Left renal pelvis (tissue), 4 donors: ENCODE measurements at places on chromosomes 4 and X. TPM values are rescaled to one million over a fixed set of nuclear protein-coding genes. Genes with fewer than 3 reads are reported as not detected.

DNA sequence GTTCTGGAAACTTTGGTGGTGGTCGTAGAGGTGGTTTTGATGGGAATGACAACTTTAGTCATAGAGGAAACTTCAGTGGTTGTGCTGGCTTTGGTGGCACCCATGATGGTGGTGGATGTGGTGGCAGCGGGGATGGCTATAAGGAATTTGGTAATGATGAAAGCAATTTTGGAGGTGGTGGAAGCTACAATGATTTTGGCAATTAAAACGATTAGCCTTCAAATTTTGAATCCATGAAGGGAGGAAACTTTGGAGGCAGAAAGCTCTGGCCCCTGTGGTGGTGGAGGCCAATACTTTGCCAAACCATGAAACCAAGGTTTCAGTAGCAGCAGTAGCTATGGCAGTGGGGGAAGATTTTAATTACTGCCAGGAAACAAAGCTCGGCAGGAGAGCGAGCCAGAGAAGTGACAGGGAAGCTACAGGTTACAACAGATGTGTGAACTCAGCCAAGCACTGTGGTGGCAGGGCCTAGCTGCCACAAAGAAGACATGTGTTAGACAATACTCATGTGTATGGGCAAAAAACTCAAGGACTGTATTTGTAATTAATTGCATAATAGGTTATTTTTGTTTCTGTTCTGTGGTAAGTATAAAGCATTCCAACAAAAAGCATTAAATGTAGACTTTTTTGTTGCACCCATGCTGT lies 23.2 kb upstream of the SOD3 start:
- DNase-seq: no peak

DNA sequence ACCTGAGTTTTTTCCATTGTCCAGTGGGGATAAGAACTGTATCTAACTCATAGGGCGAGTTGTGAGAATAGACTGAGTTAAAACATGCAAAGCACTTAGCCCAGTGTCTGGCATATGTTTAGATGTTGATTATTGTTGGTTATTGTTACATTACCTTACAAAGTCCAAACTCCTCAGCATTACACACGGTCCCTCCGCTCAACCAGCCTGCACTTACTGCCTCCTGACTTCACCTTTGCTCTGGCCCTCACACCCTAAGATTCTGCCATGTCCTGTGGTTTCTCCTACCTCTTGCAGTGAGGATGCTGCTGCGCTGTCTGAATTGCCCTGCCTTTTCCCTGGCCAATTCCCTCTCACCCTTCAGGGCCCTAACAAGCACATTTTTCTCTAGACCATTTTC lies 302.2 kb upstream of the GALNT7 start:
- DNase-seq: no peak

GRCh38 chrX:20412871-20413486 lies 146.3 kb upstream of the RPS6KA3 start:
- no peak for DNase-seq

DNA sequence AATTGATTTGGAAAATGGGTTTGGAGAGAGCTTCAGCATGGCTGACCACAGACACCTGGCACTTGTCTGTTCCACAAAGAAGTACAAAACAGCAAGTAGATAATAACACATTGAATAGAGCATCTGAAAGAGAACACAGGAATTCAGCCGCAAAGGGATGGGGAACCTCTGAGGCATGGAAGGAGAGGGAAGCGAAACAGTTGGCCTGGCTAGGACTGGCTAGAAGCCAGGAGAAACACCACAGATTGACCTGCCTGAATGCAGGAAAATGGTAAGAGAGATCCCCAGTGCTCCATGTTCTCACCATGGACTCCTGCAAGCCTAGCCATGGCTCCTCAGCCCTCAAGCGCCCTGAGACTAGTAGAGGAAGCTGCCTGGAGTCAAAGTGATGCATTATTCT lies 169.7 kb upstream of the SH3RF1 start:
- no peak for DNase-seq

GRCh38 chrX:136714626-136715599 lies 65.8 kb downstream of the ARHGEF6 start:
- no peak for DNase-seq

- DNase-seq: no peak
Observed at GRCh38 chrX:36575670-36576069, 432.5 kb upstream of the FAM47C start.

DNA sequence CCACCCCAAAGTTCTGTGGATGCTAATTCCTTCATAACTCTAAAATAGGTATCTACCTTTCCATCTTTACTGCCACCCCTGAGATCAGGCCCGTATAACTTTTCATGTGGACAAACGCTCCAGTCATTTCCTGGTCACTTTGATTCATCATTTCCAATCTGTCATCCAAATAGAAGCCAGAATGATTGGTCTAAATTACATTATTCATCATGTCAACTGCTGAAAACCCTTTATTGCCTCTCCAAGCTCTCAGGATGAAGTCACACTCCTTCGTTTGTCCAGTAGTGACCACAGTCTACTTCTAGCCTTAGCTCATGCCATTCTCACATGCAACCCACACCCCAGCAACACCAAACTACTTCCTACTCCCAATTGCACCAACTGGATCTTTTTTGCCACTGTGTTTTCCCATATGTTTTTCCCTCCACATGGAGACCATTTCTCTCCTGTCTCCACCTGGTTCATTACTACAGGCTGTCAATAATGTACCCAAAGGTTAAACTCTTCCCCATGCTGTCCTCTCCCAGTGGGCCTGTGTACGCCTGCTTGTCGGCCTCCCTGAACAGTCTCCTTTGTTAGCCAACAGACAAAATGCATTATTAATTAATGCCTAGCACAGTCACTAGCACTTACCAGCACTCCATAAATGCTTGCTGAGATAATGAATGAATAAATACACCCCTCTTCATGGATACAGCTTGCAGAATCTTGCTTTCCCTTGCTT lies 382.6 kb upstream of the NOCT start:
- no peak for DNase-seq

DNA sequence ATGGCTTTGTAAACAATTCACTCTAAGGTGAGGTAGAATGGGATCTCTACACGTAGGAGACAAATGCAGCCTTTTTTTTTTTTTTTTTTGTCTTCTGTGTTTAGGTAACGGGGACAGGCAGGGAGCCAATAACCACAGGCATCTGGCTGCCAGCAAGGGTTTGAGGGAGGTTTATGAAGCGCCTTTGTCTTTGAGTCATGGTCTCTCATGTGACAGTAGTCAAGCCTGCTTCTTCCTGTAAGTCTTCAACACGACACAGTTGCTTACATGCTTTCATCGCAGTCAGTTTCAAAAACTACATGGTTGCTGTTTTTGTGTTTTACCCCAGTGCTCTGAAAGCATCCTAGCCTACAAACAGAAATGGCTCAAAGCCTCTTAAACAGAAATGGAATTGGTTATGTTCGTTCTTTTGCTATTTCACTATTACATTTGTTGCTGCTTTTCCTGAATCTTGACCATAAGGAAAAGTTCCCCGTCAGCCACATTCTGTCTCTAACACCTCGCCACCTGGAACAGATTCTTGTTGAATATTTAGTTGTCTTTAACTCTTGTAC lies 127.8 kb upstream of the METTL14 start:
- no peak for DNase-seq

DNA sequence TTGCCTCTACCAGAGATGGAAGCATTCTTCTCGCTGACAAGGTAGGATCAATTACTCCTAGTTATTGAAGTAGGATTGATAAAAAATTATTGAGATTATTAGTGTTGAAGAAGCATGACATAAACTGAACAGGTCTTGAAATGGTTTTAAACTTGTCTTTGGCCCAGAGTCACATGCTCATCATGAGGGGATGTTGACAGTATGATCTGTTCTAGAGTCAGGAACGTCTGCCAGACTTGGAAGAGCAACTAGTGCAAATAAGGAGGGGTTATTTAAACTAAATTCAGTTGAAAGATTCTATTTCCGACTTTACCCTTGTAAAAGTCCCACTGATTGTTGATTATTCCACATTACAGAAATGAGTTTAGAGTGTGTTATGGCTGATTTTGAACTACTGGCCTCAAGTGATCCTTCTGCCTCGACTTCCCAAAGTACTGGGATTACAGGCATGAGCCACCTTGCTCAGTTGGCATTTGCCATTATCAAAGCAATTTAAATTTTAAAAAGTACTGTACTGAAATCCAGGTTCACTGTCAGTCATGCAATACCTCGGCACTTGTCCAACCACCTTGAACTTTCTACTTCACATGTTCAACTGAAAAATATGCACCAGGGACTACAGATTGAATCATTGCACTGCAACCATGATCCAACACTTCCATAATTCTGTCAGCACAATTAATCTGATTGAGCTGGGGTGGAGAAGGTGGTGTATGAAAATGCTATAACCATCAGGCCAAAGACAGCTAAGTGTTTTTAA lies 19.7 kb downstream of the FABP2 start:
- DNase-seq: no peak

DNA sequence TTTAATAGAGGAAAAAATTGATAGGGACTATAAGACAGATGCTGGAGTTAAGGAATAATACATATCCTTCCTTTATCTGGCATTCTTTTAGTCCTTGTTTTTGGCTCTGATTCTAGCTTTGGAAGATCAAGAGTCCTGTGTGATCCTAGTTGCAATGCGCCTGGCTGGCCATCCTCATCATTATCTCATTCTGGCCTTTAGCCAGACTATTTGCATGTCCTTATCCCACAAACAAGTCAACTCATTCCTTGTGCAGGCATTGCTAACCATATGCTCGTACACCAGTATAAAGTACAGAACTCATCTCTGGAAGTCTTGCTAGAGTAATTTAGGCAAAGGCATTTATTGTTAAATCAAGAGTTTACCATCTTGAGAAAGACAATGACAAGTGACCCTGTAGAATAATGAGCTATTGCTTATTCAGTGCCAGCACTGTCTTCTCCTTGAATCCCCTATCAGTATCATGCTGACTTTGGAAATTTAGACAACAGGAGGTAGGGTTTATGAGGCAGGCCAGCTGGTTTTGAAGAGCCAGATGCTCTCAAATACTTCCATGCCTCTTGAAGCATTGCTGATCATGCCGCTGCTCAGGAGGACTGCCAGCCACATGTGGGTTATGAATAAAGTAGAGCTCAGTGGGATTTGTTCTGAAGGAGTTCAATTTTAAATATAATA lies 1730.3 kb upstream of the TENM3 start:
- no peak for DNase-seq

DNA sequence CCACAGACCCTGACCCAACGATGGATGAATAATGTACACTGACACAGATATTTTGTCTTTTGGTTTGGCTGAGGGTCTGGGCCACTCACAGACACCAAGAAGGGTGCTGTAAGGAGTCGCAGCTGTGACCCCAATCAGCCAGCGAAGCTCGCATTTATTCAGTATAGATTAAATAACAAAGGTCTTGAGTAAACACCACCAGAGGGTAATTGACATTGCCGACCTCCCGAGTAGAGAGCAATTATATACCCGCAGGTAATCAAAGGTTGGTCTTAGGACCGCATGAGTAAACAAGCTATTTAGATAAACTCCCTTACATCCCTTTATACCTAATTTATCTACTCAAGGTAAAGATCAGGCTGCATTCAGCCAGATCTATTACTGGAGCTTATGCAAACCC lies 297.1 kb downstream of the ADAM29 start:
- DNase-seq: no peak

DNA sequence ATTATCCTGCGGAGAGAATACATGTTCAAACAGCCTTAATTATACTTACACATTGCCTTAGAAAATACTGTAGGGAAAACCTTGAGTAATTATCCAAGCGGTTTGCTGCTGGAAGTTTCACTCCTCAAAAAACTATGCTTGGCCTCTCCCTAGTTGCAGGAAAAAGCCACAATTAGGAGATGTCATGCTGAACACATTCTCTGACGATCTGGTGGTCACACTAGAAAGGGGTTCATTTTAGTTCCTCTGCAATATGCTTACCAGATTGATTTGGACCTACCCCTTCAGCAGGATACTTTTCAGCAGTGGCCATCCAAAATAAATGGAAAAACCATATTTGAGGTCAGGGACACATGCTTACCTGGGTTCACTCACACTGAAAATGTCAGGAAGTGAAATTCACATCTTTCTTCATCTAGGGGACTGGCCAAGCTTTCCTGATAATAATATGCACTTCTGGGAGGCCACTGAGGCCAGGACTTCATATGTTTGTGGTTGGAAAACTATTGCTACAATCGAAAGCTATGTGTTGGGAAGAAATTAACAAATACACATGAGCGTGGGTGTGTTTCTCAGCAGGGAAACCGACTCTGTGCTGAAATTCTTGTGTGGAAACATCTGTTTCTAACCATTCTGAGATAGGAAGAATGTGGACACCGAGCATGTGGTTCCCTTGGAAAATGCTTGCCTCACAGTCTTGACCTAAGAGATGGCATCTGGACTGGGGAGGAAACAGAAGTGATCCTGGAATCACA lies 68.8 kb downstream of the ATXN3L start:
- no peak for DNase-seq

GRCh38 chr4:175806727-175807126 lies 5.3 kb downstream of the GPM6A start:
- no peak for DNase-seq

GRCh38 chrX:10525381-10526120 lies 94.8 kb downstream of the MID1 start:
- no peak for DNase-seq

DNA sequence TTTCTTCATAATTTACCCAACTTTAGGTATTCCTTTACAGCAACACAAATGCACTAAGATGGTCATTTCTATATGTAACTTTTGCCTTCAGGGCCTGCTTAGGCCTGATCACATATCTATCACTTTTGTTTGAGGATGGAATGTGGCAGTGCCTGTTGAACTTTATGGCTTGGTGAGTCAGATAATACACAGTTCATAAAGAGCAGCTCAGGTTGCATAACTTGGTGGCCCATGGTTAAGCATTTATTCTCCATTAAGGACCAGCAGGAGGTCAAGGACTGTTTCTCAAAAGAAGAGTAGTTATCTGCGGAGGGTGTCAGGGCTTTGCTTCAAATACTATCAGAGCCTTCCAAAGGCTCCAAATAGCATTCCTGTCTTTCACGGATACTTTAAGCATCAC lies 124.1 kb upstream of the PDHA2 start:
- no peak for DNase-seq

GRCh38 chr4:145440292-145441007 lies 41.2 kb upstream of the SMAD1 start:
- no peak for DNase-seq

DNA sequence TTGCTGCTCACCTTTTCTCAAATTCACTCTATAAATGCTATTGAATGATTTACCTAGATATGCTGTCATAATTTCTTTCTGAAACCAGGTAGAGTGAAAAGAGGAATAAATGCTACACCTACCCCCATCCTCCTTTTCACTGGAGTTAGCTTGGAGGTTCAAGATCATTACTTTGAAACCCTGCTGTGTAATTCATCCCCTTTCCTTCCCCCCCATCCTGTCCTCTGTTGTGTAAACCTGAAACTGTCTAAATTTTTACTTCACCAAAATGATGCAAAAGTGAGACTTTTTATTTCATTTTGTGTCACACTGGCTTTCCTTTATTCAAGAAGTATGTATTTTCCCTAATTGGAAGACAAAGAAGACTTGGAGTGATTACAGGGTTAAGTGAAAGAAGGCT lies 5.4 kb downstream of the ZCCHC18 start:
- DNase-seq: no peak

FOXR2 gene
- polyA plus RNA-seq: not detected

SNX12 gene
- polyA plus RNA-seq: 51.9 TPM

MXRA5 gene
- 10.0 TPM for polyA plus RNA-seq

DDIT4L gene
- polyA plus RNA-seq: 4.1 TPM

OCRL gene
- polyA plus RNA-seq: 33.5 TPM

TBX22 gene
- 4.8 TPM for polyA plus RNA-seq

RAB33B gene
- polyA plus RNA-seq: 15.4 TPM

ADGRL3 gene
- 29.3 TPM for polyA plus RNA-seq

XAGE1A gene
- not detected for polyA plus RNA-seq
